ENCODE measurements at places on chromosomes 3 and 15.
A peak's percentile ranks its signal among the peaks of the same experiment; 100 is the strongest.

GRCh38 chr15:90838544-90838943 is 29.8 kb upstream of the FURIN start:
- DNase-seq = no peak
- H3K4me1 ChIP-seq = no peaks in the 10 kb centered on the region
- H3K4me3 ChIP-seq = no peak overlapping the region
- H3K27ac ChIP-seq = no peak overlapping the region
- H3K36me3 ChIP-seq = no peaks in the 10 kb centered on the region

GRCh38 chr3:61593446-61594029 is 32.2 kb downstream of the PTPRG start:
- no peaks in the 10 kb centered on the region for H3K36me3 ChIP-seq
- H3K4me3 ChIP-seq = no peak overlapping the region
- no peak overlapping the region for H3K27ac ChIP-seq
- no peaks in the 10 kb centered on the region for H3K27me3 ChIP-seq
- H3K4me1 ChIP-seq = peaks cover 16% of the 10 kb centered on the region

GRCh38 chr3:71262364-71263265 is 320.9 kb downstream of the FOXP1 start:
- H3K36me3 ChIP-seq = no peaks in the 10 kb centered on the region
- no peak overlapping the region for H3K4me3 ChIP-seq
- no peaks in the 10 kb centered on the region for H3K4me1 ChIP-seq
- no peaks in the 10 kb centered on the region for H3K27me3 ChIP-seq
- no peak for DNase-seq

DNA sequence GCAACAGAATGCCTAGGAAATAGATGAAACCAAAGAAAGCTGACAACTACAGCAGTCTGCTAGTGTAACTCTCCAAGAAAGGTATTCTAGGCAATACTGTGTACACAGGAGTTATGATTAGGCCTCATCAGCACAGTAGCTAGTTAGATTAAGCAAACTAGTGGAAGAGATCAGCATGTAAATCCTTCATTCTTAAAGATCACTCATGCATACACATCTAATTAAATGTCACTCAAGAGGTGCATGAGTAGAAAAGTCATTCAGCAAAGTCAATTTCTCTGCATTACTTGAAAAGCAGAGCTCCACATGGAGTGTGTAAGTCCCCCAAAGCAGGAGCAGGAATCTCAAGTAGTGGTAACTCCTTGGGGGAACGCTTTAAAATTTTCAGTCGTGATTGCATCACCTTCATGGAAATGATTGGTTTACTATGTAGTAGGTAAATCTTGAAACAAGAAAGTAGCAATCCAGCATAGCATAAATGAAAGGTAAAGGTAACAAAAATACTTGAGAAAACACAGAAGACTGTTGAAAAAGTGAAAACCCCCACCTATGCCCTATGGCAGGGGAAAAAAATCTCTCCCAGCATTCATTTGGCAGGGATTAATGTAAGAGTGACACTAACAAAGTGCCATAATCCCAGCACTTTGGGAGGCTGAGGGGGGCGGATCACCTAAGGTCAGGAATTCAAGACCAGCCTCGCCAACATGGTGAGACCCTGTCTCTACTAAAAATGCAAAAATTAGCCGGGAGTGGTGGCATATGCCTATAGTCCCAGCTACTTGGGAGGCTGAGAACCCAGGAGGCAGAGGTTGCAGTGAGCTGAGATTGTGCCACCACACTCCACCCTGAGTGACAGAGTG is 29.4 kb upstream of the PPIB start:
- no peak for DNase-seq
- H3K27me3 ChIP-seq = no peaks in the 10 kb centered on the region
- H3K27ac ChIP-seq = no peak overlapping the region
- H3K36me3 ChIP-seq = peaks cover 4% of the 10 kb centered on the region
- H3K4me3 ChIP-seq = no peak overlapping the region
- H3K4me1 ChIP-seq = no peaks in the 10 kb centered on the region

- H3K36me3 ChIP-seq = no peaks in the 10 kb centered on the region
- no peak overlapping the region for H3K4me3 ChIP-seq
- DNase-seq = no peak
- no peaks in the 10 kb centered on the region for H3K27me3 ChIP-seq
- peak overlapping the region; percentile 42 for H3K27ac ChIP-seq
- no peaks in the 10 kb centered on the region for H3K4me1 ChIP-seq
Measured at GRCh38 chr15:57505056-57505715, 86.5 kb upstream of the MYZAP start.

DNA sequence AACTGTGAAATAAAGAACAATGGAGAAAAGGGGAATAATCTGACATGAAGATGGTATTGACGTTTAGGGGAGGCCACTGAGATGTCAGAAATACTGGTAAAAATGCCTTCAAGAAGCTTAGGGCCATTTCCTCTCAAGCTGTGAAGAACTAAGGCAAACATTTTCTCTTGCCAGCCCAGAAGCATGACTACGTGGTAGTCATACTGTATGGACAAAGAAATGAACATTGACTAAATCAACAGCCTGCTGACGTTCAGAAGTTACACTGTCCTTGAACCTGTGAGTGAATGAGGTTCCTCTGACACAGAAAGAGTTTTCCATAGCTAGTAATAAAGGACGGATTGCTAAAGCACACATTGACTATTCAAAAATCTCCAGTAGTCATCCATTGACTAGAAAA is 121.0 kb downstream of the P3H2 start:
- DNase-seq = no peak
- H3K27ac ChIP-seq = no peak overlapping the region
- H3K27me3 ChIP-seq = no peaks in the 10 kb centered on the region
- no peak overlapping the region for H3K4me3 ChIP-seq
- no peaks in the 10 kb centered on the region for H3K4me1 ChIP-seq

DNA sequence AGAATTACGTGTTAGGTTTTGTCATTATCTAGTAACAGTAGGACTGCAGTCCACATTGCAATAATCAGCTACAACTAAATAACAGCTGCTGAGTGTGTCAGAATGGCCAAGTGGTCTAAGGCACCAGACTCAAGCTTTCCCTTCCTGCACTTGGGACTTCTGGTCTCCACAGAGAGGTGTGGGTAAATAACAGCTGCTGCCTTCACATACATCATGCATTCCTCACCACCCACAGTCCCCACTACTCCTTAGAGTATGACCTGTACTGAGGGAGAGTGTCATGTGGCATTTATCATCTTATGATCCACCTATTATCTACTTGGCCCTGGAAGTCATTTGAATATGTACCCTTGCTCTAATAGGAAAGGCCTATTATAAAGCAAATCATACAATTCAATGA is 22.2 kb upstream of the ZMAT3 start:
- H3K27ac ChIP-seq = no peak overlapping the region
- H3K36me3 ChIP-seq = no peaks in the 10 kb centered on the region
- no peak overlapping the region for H3K4me3 ChIP-seq
- no peak for DNase-seq

- no peak for DNase-seq
- H3K4me3 ChIP-seq = no peak overlapping the region
- peaks cover 1% of the 10 kb centered on the region for H3K27me3 ChIP-seq
- no peak overlapping the region for H3K27ac ChIP-seq
Measured at GRCh38 chr3:85875589-85875988, 916.8 kb downstream of the CADM2 start.

DNA sequence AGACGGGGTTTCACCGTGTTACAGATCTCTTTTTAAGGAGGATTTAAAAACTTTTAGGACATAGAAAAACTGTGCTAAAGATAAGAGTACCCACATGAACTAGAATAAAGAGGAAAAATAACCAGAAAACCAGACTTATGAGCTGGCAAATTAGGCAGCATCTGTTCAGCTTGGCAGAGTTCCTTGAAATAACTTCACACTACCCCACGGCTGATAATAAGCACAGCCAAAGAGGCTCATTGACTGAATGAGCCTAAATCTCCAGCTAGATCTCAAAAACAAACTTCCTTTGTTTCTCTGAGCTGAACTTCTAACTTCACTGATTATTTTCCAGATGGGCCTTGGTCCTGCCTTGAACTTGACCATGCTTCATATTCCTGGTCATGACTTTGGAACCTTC is 26.7 kb upstream of the PIK3R4 start:
- H3K4me1 ChIP-seq = no peaks in the 10 kb centered on the region
- H3K27me3 ChIP-seq = no peaks in the 10 kb centered on the region
- H3K4me3 ChIP-seq = no peak overlapping the region
- no peak overlapping the region for H3K27ac ChIP-seq

DNA sequence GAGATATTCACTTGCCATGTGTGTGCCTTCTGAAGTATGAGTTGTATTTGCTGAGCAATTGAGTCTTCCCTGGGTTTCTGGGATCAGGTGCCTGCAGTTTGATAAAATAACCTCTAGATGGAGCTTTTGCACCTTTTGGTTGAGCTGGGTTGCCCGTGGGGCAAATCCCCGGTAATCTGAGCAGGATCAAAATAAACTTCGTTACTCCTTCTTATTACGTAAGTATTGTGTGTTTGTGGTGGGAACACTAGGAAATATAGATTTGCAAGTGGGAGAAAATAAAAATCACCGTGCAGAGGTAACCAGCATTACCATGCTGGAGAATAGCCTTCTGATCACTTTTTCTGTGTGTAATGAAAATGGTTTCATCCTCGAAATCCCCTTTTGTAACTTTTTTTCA is 277.4 kb upstream of the NR2E3 start:
- no peaks in the 10 kb centered on the region for H3K27me3 ChIP-seq
- H3K27ac ChIP-seq = no peak overlapping the region
- no peak overlapping the region for H3K4me3 ChIP-seq
- H3K4me1 ChIP-seq = no peaks in the 10 kb centered on the region
- no peaks in the 10 kb centered on the region for H3K36me3 ChIP-seq

DNA sequence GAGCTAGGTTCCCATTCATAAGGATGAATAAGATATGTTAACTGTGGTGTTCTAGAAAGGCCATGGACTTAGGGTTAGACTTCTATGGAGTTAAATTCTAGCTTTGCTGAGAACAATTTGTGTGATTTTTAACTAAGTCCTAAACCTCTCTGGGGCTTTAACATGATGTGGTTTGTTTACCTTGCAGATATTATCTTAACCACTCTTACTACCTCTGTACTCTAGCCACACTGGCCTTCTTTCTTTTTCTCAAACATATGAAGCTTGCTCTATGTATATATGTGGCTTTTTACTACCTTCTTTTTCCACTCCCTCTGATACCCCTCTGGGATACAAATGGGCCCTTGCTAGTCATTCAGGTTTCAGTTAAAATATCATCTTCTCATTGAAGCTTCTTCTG is 108.4 kb downstream of the ZNF609 start:
- no peaks in the 10 kb centered on the region for H3K36me3 ChIP-seq
- no peaks in the 10 kb centered on the region for H3K27me3 ChIP-seq
- H3K4me1 ChIP-seq = peaks cover 4% of the 10 kb centered on the region
- no peak overlapping the region for H3K27ac ChIP-seq
- DNase-seq = no peak

DNA sequence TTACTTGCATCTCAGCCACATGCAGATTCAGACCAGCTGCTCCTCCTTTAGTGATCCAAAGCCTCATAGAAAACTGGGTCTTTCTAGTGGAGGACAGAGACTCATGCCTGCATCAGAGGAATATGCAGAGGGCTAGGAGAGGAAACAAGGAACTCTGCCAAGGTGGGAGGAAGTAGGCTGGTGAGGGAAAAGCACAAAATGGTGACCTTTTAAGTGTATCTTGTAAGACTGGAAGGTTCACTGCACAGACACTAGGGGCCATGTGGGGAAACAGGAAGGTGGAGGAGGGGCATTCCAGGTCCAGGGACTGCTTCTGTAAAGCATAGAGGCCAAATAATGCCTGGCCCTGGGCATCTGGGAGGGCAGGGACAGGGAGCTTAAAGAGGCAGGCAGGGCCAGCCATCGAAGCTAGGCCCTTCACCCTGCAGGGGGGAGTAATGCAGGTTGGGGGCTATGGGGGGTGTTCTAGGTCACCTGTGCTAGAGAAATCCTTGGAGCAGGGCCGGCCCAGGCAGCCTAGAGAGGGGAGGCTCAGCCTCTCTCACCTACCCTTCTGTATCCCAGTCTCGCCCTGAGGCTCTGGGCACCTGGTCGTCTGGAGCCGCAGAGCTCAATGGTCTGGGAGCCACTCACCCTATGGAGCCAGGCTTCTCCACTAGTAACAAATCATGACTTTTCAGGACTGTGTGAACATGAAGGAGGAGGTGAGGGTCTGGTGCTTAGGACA is 117.7 kb downstream of the DNAJB8 start:
- no peak overlapping the region for H3K27ac ChIP-seq
- H3K36me3 ChIP-seq = peaks cover 2% of the 10 kb centered on the region
- peak; percentile 46 for DNase-seq
- H3K27me3 ChIP-seq = no peaks in the 10 kb centered on the region

- H3K36me3 ChIP-seq = no peaks in the 10 kb centered on the region
- peaks cover 4% of the 10 kb centered on the region for H3K4me1 ChIP-seq
- no peak overlapping the region for H3K4me3 ChIP-seq
- DNase-seq = no peak
Measured at GRCh38 chr3:78729946-78730345, 1037.9 kb downstream of the ROBO1 start.

GRCh38 chr3:182713743-182714517 is 79.4 kb upstream of the ATP11B start:
- H3K4me3 ChIP-seq = no peak overlapping the region
- H3K4me1 ChIP-seq = no peaks in the 10 kb centered on the region
- no peak for DNase-seq
- H3K36me3 ChIP-seq = no peaks in the 10 kb centered on the region

GRCh38 chr15:33149919-33150318 is 44.6 kb downstream of the FMN1 start:
- no peaks in the 10 kb centered on the region for H3K36me3 ChIP-seq
- no peak overlapping the region for H3K4me3 ChIP-seq
- DNase-seq = no peak
- no peaks in the 10 kb centered on the region for H3K27me3 ChIP-seq
- no peak overlapping the region for H3K27ac ChIP-seq

DNA sequence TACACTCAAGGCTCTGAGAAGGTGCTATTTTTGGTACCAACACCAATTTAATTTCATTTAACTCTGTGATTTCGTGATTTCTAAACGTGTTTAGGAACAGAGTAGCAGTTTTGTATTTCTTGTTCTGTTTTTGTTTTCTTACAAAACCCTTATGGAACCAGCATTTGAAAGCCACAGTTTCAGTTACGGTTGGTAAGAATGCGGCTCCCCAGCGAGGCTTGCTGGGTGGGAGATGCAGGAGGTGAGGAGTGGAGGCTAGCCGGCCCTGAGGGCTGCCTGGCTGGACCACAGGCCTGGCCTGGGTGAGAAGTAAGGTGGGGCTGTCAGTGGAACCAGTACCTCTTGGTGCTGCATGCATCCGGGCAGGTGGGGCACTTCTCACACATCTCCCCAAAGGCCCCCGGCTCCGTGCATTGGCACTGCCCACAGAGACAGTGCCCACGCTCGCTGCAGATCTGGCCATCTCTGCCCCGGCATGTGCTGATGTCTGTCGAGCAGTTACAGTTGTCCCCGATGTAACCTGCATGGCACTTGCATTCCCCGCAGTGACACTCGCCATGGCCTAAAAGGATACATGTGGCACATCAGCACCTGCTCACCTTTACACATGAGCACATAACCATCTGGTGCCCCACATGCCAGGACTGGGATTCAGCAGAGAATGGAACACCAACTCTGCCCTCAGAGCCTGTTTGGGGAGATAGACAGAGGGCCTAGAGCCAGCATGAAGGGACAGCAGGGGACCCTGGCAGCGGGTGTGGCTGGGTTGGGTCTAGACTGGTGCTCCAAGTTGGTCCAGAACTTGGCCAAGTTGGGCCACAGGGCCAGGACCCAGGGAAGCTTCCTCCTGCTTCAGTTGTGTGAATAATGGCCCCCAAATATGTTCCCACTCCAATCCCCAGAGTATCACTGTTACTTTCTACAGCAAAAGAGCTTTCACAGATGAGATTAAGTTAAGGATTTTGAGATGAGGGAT is 43.4 kb downstream of the UMPS start:
- no peak overlapping the region for H3K27ac ChIP-seq
- H3K36me3 ChIP-seq = no peaks in the 10 kb centered on the region
- H3K4me1 ChIP-seq = no peaks in the 10 kb centered on the region
- peak; percentile 64 for DNase-seq
- no peak overlapping the region for H3K4me3 ChIP-seq
